ENCODE measurements at places on chromosomes 7 and 10. TPM values are rescaled to one million over a fixed set of nuclear protein-coding genes. Genes with fewer than 3 reads are reported as not detected.

Gene HELLS
- polyA plus RNA-seq = 6.7 TPM

Gene EN2
- polyA plus RNA-seq = not detected

Gene TFR2
- polyA plus RNA-seq = 0.72 TPM

Gene PTF1A
- polyA plus RNA-seq = not detected

Gene ADAM12
- 8.6 TPM for polyA plus RNA-seq

Data from BJ (cell line).